ENCODE measurements at places on chromosomes 6 and 20.

GRCh38 chr6:57222743-57223077 is 603 bp upstream of the RAB23 start:
- no peak for DNase-seq

GRCh38 chr6:7165890-7166267 is 58.1 kb downstream of the RREB1 start:
- no peak for DNase-seq

DNA sequence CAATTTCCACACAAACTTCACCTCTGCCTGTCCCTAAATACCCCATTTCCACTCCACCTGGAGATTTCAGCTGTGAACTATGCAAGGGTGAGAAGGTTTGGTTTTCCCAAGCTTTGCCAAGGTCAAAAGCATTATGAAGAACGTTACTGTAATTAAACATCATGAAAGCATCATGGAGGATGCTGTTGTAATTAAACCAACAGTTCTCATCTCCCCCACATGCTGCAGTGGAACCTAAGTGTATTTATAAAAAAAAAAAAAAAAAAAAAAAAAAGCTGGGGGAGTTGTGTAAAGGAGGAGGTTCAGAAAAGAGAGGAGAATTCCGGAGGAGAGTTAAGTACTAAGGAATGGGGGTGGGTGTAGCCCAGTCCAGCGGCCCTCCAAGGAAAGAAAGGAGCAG is 474.9 kb upstream of the JARID2 start:
- no peak for DNase-seq

DNA sequence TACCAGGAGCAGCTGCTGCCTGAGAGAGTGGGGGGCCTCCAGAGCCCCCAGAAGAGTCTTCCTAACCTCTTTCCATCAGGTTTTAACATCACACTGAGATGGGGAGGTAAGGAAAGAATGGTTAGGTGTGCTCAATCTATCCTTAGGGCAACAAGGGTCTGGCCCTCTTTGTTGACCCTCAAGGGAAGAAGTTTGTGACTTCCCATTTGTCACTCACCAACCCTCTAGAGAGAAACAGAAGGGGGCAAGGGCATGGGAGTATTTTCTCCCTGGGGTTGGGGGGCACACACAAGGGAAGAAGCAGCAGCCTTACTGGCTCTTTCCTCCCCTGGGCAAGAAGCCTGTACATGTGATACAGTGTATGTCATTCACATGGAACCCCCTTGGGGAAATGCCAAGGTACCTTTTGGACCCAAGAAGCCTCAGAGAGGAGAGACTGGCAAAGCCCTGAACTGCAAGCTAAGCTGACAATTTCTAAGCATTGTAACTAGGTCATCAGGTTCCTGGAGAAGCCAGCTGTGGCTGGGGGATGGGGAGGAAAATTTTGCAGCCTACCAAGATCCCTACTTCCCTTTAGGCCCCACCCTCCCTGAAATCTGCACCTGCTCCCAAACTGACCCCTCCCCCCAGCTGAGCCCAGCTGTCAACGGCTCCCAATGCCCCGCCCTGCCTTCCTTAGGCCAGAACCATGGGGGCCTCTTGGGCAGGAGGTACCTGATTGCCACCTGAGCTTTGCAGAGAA is 14.5 kb downstream of the BCL2L1 start:
- DNase-seq, result no peak

- DNase-seq, result no peak
These were observed 78.3 kb downstream of the ATG5 start for GRCh38 chr6:106247293-106247692.

- DNase-seq, result no peak
These were observed 62.4 kb downstream of the AKAP7 start for GRCh38 chr6:131197716-131198115.

DNA sequence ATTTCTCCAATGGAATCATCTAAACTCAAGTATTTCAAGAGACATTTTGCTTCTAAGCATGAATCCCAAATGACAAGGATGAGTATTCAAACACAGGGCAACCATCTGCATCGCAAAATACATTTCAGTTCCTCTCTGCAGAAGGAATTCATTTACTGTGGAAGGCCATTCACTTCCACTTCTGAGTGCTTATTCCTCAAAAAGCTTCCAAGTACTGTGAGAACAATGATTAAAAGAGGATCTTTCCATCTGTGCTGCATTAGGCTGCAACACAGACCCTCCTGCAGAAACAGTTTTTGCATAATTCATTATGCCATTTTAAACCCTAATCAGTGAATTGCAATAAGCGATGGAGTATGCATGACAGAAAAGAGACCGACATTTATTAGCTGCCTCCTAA is 52.5 kb downstream of the ARHGAP18 start:
- no peak for DNase-seq

GRCh38 chr6:70041411-70041810 is 175.1 kb downstream of the COL19A1 start:
- DNase-seq, result no peak

All from stimulated activated CD4-positive, alpha-beta T cell treated with anti-CD3 and anti-CD28 coated beads, TNF-alpha, amount 100 ng/mL, for 4 hours (primary cell).